Psoas muscle (tissue), 8 donors: ENCODE measurements at places on chromosomes 16 and 17. TPM values are rescaled to one million over a fixed set of nuclear protein-coding genes. Genes with fewer than 3 reads are reported as not detected.

The EFNB3 gene
- polyA plus RNA-seq = 0.12 TPM

The TBC1D3I gene
- polyA plus RNA-seq = not detected

The OR1A1 gene
- polyA plus RNA-seq = not detected

The NPLOC4 gene
- polyA plus RNA-seq = 414 TPM

The KRT15 gene
- polyA plus RNA-seq = 0.08 TPM

The C16orf86 gene
- polyA plus RNA-seq = 4.5 TPM

The PRDM7 gene
- not detected for polyA plus RNA-seq

The EPX gene
- polyA plus RNA-seq = not detected

The NPB gene
- 0.73 TPM for polyA plus RNA-seq

The TMC7 gene
- polyA plus RNA-seq = 0.77 TPM

The TBC1D3H gene
- not detected for polyA plus RNA-seq

The MAPK7 gene
- 6.9 TPM for polyA plus RNA-seq

The XAF1 gene
- 7.4 TPM for polyA plus RNA-seq

The MGAT5B gene
- polyA plus RNA-seq = 0.04 TPM

The PRSS22 gene
- 0.13 TPM for polyA plus RNA-seq

The PLCG2 gene
- 1.1 TPM for polyA plus RNA-seq

The DRC3 gene
- 1.6 TPM for polyA plus RNA-seq

The NPIPA5 gene
- polyA plus RNA-seq = 22.1 TPM

The NPIPA8 gene
- polyA plus RNA-seq = not detected

The CHST5 gene
- polyA plus RNA-seq = 0.14 TPM

The PIRT gene
- polyA plus RNA-seq = 0.01 TPM

The HCRT gene
- polyA plus RNA-seq = not detected

The OR3A2 gene
- not detected for polyA plus RNA-seq

The CRHR1 gene
- 0.09 TPM for polyA plus RNA-seq

The RAB11FIP4 gene
- polyA plus RNA-seq = 0.41 TPM

The KRTAP9-4 gene
- polyA plus RNA-seq = not detected

The CRK gene
- 48.0 TPM for polyA plus RNA-seq

The C17orf78 gene
- 0.06 TPM for polyA plus RNA-seq
